ENCODE measurements at places on chromosomes 7 and 10. TPM values are rescaled to one million over a fixed set of nuclear protein-coding genes. Genes with fewer than 3 reads are reported as not detected.

GRCh38 chr10:88949051-88949450, 3.5 kb downstream of the ACTA2 start:
- no peak for DNase-seq

CCDC172 gene
- total RNA-seq = not detected

GRCh38 chr7:12805957-12806356, 118.5 kb downstream of the ARL4A start:
- DNase-seq = no peak

DNA sequence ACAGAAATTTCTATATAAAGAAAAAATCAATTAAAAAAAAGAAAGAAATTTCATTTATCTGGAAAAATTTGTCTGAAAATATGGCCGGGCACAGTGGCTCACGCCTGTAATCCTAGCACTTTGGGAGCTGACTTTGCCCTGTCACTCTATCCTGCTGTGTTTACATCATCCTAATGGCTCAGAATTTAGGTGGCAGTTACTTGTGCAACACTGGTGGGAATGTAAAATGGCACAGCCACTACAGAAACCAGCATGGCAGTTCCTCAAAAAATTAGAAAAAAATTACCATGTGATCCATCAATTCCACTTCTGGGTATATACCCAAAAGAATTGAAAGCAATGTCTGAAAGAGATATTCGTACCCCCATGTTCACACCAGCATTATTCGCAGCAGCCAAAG, 405.2 kb upstream of the AUTS2 start:
- no peak for DNase-seq

TRIM74 gene
- 1.0 TPM for total RNA-seq

DNA sequence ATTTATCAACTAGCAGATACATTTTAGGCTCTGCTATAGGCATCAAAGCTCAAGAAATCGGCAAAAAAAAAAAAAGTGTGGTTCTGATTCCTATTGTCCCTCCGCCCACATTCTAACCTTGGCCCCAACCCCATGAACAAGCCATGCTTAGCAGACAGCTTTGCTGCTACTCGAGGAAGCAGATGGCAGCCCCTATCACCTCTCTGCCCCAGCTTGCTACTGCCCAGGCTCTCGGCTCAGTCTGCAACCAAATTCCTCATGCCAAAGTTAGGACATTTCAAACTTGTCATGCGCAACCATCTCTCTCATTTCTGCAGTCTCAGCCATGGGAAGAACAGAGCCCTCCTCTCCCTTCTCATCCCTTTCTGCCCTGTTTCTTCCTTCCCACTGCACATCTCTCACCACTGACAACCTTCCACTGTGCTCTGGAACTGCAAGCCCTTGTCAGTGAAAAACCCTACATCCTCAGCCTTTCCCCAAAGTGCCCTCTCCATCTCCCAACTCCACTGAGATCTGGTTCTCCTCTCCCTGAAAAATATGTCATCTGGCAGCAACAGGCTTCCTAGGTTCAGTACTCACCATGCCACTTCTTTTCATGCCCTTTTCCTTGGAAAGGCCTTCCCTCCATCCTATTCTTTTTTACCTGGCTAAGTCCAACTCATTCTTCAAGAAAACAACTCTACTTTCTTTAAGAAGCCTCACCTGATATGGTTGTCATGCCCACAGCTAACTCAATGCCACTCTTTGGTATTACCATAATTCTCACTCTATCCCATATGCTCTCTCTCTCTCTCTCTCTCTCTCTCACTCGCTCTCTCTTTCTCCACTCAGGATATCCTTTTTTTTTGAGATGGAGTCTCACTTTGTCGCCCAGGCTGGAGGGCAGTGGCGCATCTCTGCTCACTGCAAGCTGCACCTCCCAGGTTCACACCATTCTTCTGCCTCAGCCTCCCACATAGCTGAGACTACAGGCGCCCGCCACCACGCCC, 60.1 kb upstream of the FHIP2A start:
- no peak for DNase-seq

- no peak for DNase-seq
Measured at GRCh38 chr10:36017137-36017536, 375.0 kb upstream of the FZD8 start.

GRCh38 chr10:10462151-10462941, 555.3 kb upstream of the CELF2 start:
- DNase-seq = no peak

SLC26A5 gene
- 3.0 TPM for total RNA-seq

GRCh38 chr10:11107948-11108347, 90.3 kb downstream of the CELF2 start:
- DNase-seq = no peak

DNA sequence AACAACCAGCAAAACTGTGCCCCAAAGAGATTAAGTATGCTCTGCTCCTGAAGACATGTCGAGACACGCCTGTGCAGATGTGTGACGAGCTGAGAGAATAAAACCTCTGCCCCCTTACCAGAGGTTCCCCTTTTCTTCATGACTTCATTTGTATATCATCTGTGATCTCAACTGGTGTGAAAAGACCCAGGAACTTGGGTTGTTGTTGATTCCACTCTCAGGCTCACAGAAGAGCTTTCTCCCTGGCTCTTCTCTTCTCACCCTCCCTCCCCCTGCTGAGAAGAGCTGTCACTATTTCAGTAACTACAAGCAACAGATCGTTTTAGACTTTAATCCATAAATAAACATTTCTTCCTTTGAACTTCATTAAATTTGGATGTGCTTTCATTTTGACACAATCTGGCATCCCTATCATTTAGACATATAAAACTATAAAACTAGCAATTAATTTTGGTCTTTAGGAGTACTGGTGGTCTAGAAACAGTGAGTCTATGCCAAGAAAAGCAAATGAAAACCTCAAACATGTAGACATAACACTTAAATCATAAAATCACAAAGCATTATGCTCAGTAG, 179.3 kb upstream of the FZD8 start:
- DNase-seq = no peak

DNA sequence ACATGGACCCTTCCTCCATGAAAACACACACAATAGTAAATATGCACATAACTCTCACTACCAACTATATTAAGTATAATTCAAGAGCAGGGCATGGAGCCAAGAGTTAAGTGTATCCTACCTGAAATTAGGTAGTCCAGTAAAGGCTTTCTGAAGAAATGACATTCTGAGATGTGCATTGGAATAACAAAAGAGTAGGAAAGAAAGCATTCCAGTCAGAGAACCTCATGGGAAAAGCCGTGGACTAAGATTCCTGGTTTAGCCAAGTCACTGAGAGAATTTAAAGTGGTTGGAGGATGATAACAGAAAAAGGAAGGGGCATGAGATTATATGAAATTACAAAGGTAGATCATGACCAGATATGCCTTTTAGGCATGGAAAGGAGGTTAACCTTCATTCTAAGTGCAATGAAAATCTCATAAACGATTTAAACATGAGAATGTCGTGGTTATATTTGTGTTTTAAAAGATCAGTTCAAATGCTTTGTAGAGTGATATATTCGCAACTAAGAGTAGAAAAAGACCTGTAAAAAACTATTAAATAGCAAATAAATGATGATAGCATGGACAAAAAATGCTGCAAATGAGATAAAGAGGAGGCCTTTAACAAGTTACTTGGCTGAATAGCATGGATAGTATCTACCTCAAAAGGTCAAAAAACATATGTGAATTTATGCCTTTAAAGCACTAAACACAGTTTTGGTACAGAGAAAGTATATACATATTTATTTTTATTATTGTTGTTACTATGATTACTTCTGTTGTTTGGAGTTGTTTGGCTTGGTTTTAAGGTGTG, 767.4 kb upstream of the GHITM start:
- DNase-seq = no peak

FAM221A gene
- total RNA-seq = 7.3 TPM

SORCS3 gene
- total RNA-seq = not detected

ASZ1 gene
- total RNA-seq = not detected

GRCh38 chr10:117541909-117542705, 439 bp upstream of the EMX2 start:
- peak; percentile 74 for DNase-seq

DNA sequence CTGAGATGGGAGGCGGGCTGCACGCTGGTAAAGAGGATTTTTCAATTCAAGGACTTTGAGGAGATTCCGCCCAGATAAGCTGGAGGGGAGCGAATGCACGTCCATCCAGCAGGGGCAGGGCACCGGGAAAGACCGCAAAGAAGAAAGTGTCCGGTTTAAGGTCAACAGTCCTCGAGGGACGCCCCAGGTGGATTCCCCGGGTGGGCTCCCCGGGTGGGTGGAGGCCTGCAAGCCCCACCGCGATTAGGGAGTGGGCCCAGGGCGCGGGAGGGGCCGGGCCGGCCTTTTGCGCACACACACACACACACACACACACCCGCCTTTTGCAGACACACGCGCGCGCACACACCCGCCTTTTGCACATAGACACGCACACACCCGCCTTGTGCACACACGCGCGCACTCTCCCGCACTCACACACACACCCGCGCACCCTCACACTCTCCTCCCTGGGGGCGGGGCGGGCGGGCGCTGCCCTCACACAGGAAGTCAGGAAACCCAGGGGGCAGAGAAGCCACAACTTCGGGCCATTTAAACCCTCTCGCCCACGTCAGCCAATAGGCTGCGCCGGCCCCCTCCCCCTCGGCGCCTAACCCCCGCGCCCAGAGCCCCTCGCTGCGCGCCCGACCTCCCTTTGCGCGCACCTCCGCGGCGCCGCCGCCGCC, 615 bp downstream of the ARHGAP12 start:
- peak; percentile 56 for DNase-seq

- DNase-seq = no peak
Measured at GRCh38 chr7:100137851-100138760, 10.6 kb upstream of the LAMTOR4 start.

ADRA2A gene
- 1.5 TPM for total RNA-seq

PPP1R3A gene
- total RNA-seq = not detected

Data from endothelial cell (in vitro differentiated cells).